ENCODE measurements at places on chromosomes 1 and 21.

- DNase-seq: peak; percentile 48
Observed at GRCh38 chr1:181485287-181486097, 2.2 kb downstream of the CACNA1E start.

DNA sequence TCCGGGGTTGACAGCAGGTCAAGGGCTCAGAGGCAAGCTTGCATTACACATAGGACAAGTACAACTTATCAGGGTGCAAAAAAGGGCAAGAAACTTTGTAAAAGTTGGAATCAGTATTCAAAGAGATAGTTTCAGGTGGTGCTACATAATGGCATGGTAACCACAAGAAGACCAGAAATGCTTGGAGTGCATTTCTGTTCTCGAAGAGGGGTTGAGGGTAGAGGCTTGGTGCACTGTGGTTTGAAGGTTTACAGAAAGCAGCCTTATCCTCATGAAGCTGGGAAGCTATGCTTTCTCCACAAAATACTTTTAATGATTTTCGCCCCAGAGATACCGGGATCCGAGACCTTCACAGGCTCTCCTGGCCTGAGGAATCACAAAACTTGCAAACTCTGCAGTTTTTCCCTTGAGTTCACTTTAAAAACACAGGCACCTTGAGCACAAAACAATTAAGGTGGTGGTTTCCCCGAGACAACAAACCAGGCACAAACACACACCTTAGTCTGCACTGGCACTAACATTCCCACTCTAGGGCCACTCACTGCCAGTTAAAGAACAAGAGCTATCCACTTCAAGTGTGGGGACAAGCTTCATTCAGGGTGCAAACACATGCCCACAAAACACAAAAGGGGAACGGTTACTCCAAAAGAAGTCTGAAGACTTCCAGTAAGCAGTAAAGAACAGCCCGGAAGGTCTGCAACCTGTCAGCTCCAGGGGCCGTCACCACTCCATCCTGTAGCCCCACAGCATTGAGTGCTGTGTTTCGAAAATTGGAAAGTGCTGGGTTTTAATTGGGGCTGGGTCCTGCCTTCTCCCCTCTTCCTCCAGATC, 29.8 kb upstream of the NFIA start:
- DNase-seq: no peak

GRCh38 chr1:204426971-204427701, 15.5 kb upstream of the PPP1R15B start:
- DNase-seq: no peak

DNA sequence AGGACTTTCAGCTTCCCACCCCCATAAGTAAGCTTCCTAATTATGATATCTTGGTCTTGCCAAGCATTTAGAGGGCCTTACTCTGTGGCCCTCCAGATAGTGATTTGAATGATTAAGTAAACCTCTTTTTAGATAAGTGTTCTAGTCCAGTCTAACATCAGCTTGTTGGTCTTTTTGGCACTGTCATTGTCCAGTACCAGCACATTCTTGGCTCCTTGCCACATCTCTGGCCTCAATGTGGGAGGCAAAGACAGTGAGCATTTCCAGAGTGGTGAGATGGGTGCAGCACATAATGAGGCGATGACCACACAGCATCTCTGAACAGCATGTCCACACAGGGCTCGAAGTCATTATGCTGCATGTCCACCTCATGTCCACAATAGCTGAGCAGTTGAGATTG, 6.1 kb downstream of the CAPZA1 start:
- no peak for DNase-seq

- DNase-seq: peak; percentile 35
Observed at GRCh38 chr1:35030756-35031446, 844 bp downstream of the ZMYM6 start.

DNA sequence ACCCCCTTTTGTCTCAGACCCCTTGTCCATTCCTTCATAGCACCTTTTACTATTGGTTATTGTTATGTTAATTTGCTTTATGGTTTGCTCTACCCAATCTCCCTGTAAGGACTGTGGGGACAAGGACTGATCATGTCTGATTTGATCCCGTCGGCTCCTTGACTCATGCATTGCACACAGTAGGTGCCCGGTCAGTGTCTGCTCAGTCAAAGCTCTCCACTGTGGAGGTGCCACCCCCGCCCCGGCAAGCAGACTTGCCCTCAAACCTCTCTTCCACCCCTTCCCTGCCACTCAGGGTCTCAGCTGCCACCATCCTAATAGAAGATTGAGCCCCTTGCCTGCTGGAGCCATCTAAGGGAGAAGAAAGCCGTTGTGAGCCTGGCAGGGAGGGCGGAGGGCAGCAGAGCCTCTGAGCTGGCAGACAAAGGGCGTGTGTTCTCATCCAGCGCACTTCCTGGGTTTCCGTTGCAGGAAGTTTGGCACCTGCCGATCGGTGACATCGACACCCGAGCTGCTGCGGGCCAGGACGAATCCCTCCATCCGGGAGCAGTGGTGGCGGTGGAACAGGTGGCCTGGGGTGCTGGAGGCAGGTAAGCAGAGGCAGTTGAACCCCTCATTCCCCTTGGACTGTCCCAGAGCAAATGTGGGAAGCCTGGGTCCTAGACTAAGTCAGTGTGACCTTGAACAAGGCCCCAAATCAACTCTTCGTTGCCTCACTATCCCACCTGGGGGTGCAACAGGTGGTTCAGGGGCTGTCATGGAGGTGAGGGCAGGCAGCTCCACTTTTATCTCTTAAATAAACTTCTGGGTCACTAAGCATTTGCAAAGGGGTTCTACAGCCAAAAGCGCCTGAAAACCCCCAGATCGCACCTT, 2.2 kb upstream of the FBLIM1 start:
- DNase-seq: no peak

GRCh38 chr1:119080586-119080985, 59.9 kb downstream of the WARS2 start:
- no peak for DNase-seq

GRCh38 chr21:37670883-37671282, 245.4 kb downstream of the KCNJ6 start:
- no peak for DNase-seq
